Kidney (tissue), 22 donors: ENCODE measurements at places on chromosomes 4 and X.

- DNase-seq = no peak
- no peak overlapping the region for H3K27ac ChIP-seq
- no peak overlapping the region for H3K4me3 ChIP-seq
- no peaks in the 10 kb centered on the region for H3K27me3 ChIP-seq
- H3K4me1 ChIP-seq = no peaks in the 10 kb centered on the region
Measured at GRCh38 chrX:148457279-148457678, 43.1 kb upstream of the AFF2 start.

DNA sequence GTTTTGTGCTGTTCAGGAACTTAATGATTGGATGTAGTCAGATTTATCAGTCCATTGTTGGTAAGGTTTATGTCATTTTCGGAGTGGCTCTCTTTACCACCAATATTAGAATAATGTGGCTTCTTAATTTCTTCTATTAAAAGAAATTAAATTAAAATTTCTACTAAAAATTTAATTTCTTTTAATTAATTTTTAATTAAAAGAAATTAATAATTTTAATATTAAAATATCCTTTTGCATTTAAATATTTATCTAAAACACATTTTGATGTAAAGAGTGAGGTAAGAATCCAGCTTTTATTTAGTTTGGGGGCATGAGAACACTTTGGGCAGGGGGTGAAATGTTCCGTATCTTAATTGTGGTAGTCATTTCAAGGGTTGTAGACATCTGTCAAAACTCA, 15.7 kb upstream of the UFSP2 start:
- H3K4me3 ChIP-seq = no peak overlapping the region
- H3K27ac ChIP-seq = no peak overlapping the region
- H3K27me3 ChIP-seq = no peaks in the 10 kb centered on the region
- H3K36me3 ChIP-seq = no peaks in the 10 kb centered on the region
- H3K4me1 ChIP-seq = no peaks in the 10 kb centered on the region

- H3K36me3 ChIP-seq = no peaks in the 10 kb centered on the region
- H3K4me1 ChIP-seq = no peaks in the 10 kb centered on the region
- H3K4me3 ChIP-seq = no peak overlapping the region
- no peak overlapping the region for H3K27ac ChIP-seq
- no peaks in the 10 kb centered on the region for H3K27me3 ChIP-seq
Measured at GRCh38 chr4:42781315-42781714, 111.2 kb upstream of the GRXCR1 start.

DNA sequence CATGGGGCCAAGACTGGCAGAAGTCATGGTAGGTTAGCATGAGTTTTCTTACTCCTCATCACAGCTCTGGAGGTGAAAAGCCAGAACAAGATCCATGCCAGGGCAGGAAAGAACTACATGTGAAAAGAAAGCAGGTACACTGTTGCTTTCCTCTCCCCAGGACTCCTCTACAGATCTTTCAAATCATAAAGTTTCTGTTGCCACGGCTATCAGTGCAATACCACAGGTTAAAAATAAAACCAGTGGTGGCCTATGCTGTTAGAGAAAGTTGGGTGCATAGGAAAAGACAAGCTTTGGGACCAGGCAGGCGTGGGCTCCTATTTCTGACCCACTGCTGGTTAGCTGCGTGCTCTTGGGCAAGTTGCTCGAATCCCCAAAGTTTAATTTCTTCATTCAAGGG, 81.4 kb downstream of the SH3RF1 start:
- no peak for DNase-seq
- H3K27me3 ChIP-seq = no peaks in the 10 kb centered on the region
- peaks cover 13% of the 10 kb centered on the region for H3K4me1 ChIP-seq
- H3K27ac ChIP-seq = no peak overlapping the region

DNA sequence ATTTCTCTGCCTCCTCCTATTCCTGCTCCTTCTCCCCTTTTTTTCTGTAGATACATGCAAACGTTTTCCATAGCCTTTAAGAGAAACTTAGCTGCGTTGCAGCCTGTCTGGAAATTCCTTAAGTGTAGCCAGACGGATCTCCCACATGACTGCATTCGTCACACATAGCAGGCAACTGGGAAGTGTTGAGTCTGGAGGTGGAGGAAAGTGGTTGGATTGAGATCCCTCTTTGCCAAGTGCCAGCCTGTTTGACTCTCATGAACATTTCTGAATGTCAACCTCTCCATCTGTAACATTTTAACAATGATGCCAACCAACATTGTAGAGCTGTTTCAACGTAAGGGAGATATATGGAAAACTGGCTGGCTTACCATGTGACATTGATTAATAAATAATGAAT, 45.1 kb upstream of the FAM9A start:
- no peak overlapping the region for H3K4me3 ChIP-seq
- peaks cover 2% of the 10 kb centered on the region for H3K4me1 ChIP-seq
- H3K36me3 ChIP-seq = no peaks in the 10 kb centered on the region
- H3K27me3 ChIP-seq = no peaks in the 10 kb centered on the region
- peak; percentile 58 for DNase-seq

DNA sequence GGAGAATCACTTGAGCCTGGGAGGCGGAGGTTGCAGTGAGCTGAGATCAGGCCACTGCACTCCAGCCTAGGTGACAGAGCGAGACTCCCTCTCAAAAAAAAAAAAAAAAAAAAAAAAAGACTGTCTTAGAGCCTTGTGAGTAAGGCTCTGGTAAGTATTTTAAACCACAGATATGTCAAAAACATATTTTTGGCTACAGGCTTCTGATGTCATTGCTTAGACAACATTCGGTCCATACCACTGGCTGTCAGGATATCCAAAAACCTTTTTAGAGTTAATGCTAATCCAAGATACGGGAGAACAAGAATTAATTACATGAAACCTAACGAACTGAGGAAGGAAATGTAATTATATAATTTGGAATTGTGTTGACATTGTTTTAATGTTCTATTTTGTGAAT, 999.5 kb upstream of the PABPC4L start:
- H3K27me3 ChIP-seq = no peaks in the 10 kb centered on the region
- no peaks in the 10 kb centered on the region for H3K36me3 ChIP-seq
- H3K4me3 ChIP-seq = no peak overlapping the region
- H3K27ac ChIP-seq = no peak overlapping the region
- no peaks in the 10 kb centered on the region for H3K4me1 ChIP-seq

GRCh38 chr4:83408908-83409307, 46.7 kb downstream of the HELQ start:
- DNase-seq = peak; percentile 84
- H3K27me3 ChIP-seq = no peaks in the 10 kb centered on the region
- no peak overlapping the region for H3K4me3 ChIP-seq
- H3K4me1 ChIP-seq = no peaks in the 10 kb centered on the region

DNA sequence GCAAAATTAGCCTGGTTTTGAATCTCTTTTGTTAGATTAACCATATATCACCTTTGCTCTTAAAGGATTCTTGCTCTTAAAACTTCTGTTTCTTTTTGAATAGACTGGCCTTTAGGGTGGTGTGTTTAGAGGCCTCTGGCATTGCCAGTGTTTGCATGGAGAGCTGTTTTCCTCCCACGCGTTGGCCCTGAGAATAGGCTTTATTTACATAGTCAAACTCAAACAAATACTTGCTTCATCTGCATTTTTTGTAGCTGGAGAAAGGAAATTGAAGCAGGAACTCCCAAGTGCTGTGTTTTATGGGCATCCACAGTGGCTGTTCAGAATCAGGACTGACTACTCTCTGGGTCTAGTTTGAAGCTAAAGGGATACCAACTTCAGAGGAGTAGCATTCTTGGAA, 2.7 kb downstream of the SHROOM2 start:
- no peaks in the 10 kb centered on the region for H3K36me3 ChIP-seq
- H3K27ac ChIP-seq = no peak overlapping the region
- peak; percentile 39 for DNase-seq
- peaks cover 6% of the 10 kb centered on the region for H3K4me1 ChIP-seq

DNA sequence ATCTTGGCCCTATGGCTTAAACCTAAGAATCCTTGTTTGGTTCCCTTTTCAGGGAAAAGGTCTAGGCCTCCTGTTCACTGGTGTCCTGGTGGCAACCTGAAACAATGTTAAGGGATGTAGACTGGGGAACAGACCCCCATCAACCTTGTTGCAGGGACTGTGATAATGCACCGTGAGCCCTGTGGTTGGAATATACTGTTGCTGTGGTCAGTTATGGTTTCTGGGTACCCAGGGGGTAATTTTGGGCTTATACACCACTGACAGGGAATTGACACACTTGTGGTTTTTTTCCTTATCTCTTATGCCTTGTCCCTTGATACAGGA, 64.0 kb upstream of the WDR1 start:
- H3K27me3 ChIP-seq = no peaks in the 10 kb centered on the region
- no peaks in the 10 kb centered on the region for H3K36me3 ChIP-seq
- DNase-seq = no peak
- no peak overlapping the region for H3K4me3 ChIP-seq

- DNase-seq = no peak
- no peaks in the 10 kb centered on the region for H3K27me3 ChIP-seq
- no peaks in the 10 kb centered on the region for H3K4me1 ChIP-seq
- H3K4me3 ChIP-seq = no peak overlapping the region
- no peak overlapping the region for H3K27ac ChIP-seq
Measured at GRCh38 chrX:104918122-104918521, 302.4 kb downstream of the TEX13A start.

GRCh38 chr4:138223231-138223910, 18.8 kb downstream of the SLC7A11 start:
- H3K4me1 ChIP-seq = no peaks in the 10 kb centered on the region
- H3K4me3 ChIP-seq = no peak overlapping the region
- H3K36me3 ChIP-seq = no peaks in the 10 kb centered on the region
- H3K27ac ChIP-seq = no peak overlapping the region
- no peak for DNase-seq
